Neuronal stem cell (in vitro differentiated cells): ENCODE measurements at places on chromosomes 5 and 9.
A peak's percentile ranks its signal among the peaks of the same experiment; 100 is the strongest.

GRCh38 chr9:16768816-16769215, 101.7 kb downstream of the BNC2 start:
- DNase-seq = no peak

- DNase-seq = no peak
These were observed 179.1 kb upstream of the GNA14 start for GRCh38 chr9:77827104-77827784.

DNA sequence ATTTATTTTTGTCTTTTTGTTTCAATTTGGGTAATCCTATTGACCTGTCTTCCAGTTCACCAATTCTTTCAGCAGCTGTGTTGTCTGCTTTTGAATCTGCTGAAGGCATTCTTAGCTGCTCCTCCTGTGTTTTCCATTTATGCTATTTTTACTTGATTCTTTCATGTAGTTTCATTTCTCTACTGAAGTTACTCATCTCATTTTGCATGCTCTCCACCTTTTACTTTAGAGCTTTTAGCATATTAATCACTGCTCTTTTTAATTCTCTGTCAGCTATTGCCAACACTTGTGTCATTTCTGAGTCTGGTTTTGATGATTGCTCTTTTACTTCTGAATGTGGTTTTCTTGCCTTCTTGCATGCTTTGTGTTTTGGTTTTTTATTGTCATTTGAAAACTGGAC, 496.0 kb upstream of the CLINT1 start:
- no peak for DNase-seq

- no peak for DNase-seq
These were observed 14.3 kb downstream of the AFF4 start for GRCh38 chr5:132949136-132949535.

DNA sequence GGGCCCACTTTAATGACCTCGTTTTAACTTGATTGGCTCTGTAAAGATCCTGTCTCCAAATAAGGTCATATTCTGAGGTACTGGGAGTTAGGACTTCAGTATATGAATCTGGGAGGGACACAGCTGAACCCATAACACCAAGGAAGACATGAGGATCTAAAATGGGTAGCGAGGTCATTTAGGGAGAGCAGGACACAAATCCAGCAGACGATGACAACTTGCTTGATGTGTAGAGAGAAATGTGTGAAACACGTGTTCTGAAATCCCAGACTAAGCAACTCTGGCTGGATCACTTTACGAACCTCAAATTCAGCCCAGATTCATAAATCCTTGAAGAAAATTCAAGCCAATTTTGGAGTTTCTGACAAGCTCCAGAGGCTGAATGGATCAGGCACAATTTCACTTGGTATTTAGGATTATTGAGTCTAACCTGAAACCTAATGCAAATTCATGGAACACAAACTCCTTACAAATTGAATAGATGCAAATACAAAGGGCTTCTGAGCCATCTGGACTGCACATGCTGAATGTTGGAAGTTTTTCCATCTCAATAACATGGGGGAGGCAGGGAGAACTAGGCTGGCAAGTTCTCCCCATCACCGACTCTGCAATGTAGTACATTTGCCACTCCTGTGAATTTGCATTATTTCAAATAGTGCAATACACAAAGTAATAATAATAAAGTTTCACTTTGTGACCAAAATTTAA, 74.0 kb upstream of the SLC30A5 start:
- no peak for DNase-seq

- DNase-seq = no peak
These were observed 84.9 kb downstream of the ISL1 start for GRCh38 chr5:51468196-51468595.

DNA sequence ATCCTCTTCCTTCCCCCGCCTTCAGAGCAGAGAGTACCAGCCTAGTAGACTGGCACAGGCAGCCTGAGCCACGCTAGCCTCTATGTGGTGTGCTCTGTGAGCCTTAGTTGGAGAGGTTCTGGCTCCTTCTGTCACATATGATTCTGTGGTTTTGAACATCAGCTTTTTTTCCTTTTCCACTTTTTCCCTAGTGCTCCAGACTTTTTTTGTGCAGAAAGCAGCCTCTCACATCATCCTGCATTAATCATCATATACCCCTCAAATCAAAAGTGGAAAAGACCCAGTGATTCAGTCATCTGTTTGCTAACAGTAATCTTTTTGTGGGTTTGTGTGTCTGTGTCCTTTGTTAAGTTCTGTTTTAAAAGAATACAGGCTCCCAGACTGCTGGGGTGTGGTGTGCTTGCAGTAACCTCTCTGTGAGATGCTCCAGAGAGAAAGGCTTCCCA, 663.9 kb upstream of the RGMB start:
- no peak for DNase-seq

- no peak for DNase-seq
These were observed 724 bp downstream of the NR2F1-AS1 start for GRCh38 chr5:93580063-93580926.

DNA sequence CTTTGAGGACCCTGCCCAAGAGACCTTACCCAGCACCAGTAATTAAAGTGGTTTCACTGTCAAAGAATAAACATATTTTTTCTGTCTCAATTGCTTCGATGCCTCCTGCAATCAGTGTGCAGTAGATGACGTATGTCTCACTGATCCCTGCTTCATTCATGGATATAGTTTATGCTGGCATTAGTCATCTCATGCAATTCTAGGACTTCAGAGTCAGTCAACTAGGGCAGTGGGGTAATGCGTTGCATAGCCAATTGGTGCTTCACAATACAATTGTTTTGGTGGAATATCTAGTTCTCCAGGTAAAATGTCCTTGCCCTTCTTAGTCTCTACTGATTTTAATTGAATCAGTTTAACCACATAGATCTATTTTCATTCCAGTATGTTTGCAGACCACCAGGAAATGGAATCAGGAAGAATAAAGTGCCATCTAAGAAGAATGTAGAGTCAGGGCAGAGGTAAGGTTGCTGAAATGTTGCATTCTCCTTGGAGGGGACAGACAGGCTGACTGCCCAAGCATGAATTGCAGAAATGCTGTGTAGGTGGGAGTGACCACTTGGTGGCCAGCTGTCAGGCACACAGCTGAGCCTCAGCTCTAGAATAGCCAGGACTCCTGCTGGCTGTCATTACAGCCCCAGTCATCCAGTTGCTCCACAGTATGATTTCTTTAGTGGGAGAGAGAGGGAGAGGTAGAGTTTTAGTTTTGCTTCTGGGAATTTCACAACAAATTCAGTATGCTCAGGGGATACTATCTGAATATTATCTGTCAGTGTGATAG, 73.5 kb upstream of the MEGF10 start:
- DNase-seq = no peak

- DNase-seq = no peak
These were observed 220.5 kb downstream of the GDNF start for GRCh38 chr5:37619353-37619752.

DNA sequence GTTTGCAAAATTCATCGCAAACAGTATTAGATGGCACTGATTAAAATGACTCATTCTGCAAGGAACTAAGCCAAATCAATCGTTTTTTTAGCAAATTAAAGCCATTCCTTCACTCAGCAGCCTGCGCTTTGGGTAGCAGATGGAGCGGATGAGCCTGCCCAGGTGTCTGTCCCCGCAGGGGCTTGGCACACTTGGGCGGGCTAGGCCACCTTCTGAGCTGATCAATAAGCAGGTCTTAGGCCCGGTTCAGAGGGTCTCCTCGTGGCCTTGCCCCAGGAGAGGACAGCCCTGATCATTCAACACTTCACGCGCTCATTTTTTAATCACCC, 78.0 kb upstream of the FCN1 start:
- no peak for DNase-seq

DNA sequence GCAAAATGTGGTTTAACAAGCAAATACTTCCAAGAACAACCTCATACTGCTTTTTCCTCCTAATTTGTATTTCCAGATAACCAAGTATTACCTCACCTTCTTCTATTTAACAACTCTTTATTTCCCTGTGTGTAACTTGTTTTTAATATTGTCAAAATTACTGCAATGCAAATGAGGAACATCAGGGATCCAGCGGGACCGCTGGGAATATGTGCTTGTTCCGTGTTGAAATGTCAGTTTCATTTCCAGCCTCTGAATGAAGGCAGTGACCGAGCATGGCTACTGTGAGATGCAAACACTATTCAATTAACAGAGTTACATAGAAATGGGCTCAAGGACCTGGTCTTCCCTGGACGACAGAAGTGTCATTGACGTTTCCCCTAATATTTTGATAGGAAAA, 110.8 kb upstream of the CTSL start:
- no peak for DNase-seq

- DNase-seq = no peak
These were observed 406.0 kb upstream of the GRIA1 start for GRCh38 chr5:153084511-153084910.

DNA sequence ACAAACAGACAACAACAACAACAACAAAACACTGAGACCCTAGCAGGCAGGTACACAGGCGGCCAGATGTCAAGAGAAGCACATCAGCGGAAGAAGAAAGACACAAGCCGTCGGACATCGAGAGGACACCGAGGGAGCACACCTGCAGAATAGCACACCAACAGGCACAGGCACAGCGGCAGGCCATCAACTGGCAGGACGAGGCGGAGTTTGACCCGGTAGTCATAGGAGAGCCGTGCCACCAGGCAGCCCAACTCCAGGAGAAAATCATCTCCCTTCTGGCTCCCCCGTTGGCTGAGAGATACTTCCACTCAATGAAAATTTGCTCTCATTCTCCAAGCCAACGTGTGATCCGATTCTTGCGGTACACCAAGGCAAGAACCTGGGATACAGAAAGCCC, 352.1 kb upstream of the IZUMO3 start:
- DNase-seq = no peak

DNA sequence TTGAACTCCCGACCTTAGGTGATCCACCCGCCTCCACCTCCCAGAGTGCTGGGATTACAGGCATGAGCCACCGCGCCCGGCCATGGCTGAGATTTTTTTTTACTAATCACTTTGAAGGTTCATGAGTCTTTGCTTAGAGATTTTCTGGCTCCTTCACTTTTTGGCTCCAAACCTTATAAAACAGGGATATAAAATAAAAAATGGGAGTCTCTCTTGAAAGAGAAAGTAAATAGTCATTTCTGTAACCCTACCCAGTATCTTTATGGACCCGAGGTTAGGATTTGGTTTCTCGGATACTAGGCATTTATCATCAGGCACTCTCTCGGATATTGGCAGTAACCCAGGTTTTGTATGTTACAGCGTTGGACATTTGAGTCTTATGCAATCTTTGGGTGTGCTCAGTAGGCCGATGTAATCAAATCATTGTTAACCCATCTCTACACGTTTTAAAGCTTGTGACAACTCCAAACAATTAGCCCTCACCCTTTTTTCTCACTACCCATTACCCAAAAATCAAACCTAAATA, 25.3 kb downstream of the STXBP1 start:
- DNase-seq = no peak

- peak; percentile 38 for DNase-seq
These were observed 25.8 kb upstream of the HSD17B3 start for GRCh38 chr9:96327694-96328352.

DNA sequence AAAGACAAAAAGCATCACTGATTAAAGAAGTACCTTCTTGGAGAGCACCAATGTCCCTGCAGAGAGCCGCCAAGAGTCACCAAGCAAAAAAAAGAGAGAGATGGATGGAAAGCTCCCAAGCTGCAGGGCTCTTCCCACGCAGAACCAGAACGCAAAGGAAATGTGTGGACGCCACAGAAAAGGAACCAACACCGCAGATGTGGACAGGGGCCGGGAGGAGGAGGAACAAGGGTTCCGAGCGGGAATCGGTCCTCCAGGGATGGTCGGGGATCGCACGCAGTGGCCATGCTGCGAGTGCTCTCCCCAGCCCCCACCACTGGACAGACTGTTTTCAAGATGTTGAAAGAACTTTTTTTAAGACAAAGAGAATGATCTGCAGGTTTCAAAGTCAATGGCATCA, 40.2 kb upstream of the ZNF354A start:
- DNase-seq = no peak

- DNase-seq = no peak
These were observed 2.1 kb upstream of the INPP5E start for GRCh38 chr9:136441681-136442245.

DNA sequence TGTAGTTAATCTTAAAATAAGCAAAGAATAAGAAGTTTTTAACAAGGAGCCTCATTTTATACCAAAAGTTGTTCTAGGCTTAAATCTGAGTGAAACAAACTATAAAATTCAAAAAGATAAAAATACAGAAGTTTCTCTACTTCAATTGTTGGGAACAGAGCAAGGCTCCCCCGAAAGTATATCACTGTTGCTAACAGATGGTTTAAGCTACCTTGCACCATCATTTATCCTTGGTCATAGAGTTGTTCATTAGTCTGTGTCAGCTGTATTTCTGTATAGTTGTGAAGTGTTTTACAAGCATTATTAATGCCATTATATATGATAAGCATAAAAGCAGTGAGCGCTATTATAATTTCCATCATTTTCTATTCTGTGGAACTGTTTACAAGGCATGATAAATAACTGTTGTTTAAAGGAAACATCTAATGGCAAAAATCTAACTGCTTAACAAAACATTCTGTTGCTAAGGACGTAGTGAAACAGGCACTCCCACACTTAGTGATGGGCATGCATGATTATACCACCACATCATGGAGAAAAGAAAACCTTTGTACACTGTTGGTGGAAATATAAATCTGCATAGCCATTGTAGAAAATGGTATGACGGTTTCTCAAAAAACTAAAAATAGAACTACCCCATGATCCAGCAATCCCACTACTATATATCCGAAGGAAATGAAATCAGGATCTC, 23.3 kb upstream of the ACO1 start:
- DNase-seq = no peak

- DNase-seq = no peak
These were observed 499 bp upstream of the TMEM232 start for GRCh38 chr5:110727025-110727314.

DNA sequence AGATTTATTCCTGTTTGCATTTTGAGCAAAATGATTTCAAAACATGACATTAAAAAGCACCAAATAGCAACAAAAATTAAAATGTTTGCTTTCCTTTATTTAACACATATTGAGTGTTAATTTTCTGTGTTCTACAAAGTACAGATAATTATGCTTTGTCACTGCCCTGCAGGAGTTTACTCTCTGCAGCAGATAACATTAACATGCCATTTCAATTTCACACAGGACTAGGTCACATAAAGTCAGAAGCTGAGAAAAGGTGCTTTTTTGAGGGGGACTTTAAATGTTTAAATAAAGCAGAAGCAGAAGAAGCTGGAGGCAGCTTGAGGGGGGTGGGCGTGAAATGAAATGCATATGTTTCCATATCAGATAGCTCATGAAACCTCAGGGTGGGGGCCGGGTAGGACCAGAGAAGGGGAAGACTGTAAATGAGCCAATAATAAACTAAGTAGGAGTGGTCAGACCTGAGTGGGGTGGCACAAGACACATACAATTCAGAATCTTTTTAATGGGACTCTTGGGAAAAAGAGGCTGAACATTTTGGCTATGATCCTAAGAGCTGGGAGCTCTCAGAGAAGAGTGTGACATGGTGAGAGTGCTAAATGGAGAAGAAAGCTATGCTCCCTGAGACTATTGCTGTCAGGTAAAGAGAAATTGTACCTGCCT, 387.5 kb downstream of the FAM170A start:
- DNase-seq = no peak
